ENCODE measurements at places on chromosomes 1 and 21.

DNA sequence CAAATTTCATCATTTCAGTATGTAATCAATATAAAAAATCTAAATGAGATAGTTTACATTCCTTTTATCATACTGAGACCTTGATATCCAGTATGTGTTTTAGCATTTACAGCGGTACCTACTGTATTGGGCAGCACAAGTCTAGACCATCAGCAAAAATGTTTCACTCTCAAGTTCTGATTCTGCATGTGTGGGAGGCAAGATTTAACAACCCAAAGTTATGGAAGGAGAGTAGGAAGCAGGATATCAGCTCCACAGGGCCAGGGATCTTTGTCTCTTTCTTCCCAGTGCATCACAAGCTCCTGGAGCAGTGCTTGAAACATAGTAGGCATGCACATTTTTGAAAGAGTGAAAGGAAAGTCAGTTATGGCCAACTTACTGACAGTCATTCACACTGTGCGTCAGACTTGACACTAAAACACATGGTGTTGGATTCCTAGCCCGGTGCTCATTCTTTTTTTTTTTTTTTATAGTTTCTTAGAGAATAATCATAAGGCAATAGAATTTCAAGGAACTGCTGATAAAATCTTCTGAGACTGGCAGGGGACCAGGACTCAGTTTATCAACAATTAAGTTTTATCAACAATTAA lies 6.1 kb downstream of the TENT5C start:
- no peak for DNase-seq

GRCh38 chr1:119083479-119083878 lies 57.0 kb downstream of the WARS2 start:
- DNase-seq: no peak

DNA sequence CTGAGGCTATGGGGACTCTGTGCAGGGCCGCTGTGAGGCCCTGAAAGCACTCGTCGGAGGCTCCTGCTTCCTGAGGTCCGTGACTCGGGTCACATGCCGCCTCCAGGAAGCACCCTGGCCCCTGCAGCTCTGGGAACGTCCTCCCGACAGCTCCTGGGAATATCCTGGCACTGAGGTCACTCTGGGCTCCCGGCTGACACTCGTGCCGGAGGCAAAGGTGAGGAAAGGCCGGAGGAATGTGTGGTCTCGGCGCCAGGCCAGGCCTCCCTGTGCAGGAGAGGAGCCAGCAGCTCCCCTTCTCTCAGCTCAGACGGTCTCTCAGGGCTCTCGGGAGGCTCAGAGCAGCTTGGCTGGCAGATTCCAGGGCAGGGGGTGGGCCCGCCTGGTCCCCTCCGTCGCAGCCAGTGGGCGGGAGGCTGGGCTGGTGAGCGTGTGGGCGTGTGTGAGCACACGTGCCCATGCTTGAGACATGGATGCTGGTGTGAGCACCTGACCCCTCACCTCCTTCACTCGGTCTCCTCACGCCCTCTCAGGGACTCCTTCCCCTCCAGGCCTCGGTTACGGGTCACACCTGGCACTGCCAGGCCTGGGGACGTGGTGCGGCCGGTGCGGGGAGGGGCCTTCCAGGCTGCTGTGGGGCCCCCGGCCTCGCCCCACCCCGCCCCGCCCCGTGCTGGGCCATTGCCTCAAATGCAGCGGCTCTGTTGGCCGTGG lies 5.5 kb upstream of the RNF223 start:
- peak; percentile 23 for DNase-seq

GRCh38 chr1:199124351-199124750 lies 485.5 kb downstream of the PTPRC start:
- no peak for DNase-seq

DNA sequence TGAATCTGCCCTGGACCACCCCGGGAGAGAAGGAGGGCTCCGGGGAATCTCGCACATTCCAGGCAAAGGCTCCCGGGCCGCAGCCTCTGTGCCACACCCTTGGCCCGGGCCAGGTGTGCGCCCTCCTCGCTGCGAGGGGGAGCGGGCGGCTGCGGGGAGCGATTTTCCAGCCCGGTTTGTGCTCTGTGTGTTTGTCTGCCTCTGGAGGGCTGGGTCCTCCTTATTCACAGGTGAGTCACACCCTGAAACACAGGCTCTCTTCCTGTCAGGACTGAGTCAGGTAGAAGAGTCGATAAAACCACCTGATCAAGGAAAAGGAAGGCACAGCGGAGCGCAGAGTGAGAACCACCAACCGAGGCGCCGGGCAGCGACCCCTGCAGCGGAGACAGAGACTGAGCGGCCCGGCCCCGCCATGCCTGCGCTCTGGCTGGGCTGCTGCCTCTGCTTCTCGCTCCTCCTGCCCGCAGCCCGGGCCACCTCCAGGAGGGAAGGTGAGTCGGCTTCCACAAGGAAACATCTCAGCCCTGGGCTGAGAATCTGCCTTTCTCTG lies at the start of gene LAMC2:
LAMC2 (plus strand) TSS at position 324 of the 550 bp plus-strand sequence; CDS start at position 413, 89 bp downstream.
- peak; percentile 80 for DNase-seq

DNA sequence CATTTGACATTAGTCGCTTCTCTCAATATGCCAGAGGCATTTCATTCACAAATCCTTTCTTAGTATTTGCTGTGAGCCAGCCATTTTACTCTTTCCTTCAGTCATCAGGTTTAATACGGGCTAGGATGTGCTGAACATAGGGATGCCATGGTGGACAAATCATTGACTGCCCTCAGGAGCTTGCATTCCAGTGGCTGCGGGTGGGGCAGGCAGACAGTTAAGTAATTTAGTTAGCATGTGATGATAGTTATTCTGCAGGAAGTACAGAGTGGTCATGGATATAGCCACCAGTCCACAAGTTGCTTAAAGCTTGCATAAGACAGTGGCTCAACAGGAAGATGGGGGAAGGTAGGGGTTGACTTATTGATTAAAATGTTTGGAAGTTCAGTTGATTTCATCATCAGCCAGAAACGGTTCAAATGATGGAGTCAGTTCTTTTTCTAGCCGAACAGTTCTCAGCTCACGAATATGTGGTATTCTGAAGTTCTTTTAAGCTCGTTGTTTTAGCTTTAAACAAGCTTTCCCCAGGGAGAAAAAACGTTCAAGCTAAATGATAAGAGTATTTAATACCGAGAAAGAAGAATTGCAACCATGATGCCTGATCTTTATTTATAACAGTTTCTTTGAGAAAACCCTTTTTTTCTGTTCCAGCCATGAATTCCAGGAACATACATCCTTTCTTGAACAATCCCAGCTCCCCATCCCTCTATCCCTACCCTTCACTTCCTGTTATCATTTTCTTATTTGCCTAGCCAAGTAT lies 1.4 kb downstream of the SLC22A15 start:
- DNase-seq: no peak

DNA sequence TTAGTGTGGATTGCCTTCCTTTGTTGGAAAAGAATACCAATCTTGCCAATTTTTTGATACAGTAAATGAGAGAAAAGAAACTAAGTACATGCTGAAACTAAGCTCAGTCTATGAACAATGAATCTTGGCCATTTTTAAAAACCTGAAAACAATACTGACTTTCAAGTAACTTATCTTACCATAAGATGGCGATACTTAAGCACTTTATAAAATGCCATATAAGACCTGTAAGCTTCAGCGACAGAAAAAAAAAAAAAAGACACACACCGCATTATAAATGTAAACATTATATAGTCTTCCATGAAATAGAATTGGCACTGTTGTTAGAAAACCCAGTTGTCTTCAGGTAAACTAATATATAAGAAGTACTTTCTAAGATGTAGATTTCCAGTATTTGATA lies 3.0 kb downstream of the OLFM3 start:
- no peak for DNase-seq

DNA sequence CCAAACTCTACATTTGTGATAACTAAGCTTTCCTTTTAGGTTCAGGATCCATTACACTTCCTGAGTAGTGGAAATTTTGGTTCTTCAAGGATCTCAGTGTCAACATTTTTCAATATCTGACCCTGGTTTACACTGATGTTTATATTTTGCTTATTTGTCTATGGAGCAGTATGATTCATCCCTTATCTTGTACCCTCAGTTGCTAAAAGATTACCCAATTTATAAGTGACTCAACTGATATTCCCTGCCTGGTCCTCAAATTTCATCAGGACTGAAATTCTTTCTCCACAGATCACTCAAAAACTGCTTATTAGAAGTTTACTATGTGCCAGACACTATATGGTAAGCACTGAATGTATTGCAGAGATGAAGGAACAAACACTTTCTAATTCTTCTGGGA lies 139.1 kb upstream of the CHRM3 start:
- no peak for DNase-seq

GRCh38 chr1:236541710-236542109 lies 17.9 kb downstream of the LGALS8 start:
- DNase-seq: no peak

GRCh38 chr1:85894651-85895050 lies 186.4 kb upstream of the ZNHIT6 start:
- DNase-seq: no peak

GRCh38 chr1:20700636-20701215 lies 17.1 kb downstream of the KIF17 start:
- no peak for DNase-seq

DNA sequence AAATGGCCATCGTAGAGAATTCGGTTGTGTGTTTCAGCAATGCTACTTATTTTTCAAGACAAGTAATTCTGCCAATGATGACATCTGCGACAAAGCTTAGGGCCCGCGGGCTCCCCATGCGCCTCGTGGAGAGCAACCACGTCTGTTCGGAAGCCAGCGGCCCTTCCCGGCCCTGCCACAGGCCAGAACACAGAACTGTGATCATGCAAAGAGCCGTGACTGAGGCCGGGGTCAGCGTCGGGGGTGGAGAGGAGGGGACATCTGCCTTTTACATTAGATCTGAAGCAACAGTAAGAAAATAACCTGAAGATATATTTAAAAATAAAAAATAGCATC lies 103.7 kb downstream of the PGBD5 start:
- no peak for DNase-seq

GRCh38 chr1:245802941-245803665 lies 648.3 kb downstream of the KIF26B start:
- DNase-seq: no peak

- no peak for DNase-seq
These were observed 1.8 kb upstream of the GJA4 start for GRCh38 chr1:34790985-34791384.

DNA sequence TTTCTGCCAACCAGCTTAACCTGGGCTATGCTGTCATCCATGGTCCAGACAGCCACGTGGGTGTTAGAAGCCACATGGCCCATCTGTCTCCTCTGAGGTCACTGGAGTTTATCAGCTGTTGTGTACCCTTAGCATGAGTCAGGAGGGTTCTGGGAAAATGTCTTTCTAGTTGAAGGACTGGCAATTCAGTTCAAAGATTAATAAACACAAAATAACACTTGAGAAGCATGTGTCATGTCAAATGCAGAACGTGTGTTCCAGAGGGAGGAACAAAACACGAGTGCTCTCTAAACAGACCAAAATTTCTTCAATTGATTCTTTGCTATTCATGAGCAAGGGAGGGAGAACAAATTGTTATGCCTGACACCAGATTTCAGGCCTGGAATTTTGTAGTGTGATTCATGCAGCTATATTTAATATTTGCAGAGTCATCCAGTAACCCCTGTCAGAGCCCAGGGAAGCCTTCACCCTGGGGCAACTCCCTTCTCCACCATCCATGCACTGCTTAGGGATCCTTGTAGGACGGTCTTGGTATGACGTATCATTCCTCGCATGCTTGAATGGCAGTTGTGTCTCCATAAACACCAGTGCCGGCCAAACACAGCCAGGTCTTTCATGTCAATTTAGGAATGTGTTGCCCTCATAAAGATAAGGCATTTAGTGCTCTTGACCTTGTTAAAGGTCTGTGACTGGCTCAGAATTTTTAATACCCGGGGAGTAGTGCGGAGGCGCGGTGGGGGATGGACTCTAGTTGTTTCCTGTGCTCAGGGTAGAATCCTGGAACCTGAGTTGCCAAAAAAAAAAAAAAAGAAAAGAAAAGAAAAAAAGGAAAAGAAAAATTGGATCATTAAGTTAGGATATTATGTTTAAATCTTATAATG lies 27.7 kb upstream of the DYRK1A start:
- DNase-seq: no peak

GRCh38 chr1:157170677-157171515 lies 32.7 kb upstream of the ETV3 start:
- peak; percentile 31 for DNase-seq

DNA sequence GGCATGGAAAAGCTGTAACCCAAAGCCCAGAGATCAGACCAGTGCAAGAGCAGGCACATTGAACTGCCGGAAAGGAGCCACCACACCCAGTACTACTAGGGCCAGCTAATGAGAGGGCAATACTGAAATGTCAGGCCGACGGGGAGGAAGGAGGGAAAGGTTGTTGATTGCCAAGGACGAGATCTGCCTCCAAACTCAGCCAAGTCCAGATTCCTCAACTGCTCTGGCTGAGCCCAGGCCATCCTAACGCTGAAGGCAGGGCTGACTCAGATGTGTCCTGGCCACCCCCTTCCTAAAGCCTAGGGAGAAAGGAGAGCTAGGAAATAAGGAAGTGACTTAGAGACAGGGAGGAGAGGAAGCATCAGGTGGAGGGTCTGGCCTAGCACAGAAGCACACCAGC lies 42.1 kb upstream of the IPO9 start:
- DNase-seq: no peak

GRCh38 chr1:202801175-202801574 lies 7.0 kb downstream of the KDM5B start:
- DNase-seq: no peak

GRCh38 chr1:39117899-39118450 lies 86.5 kb upstream of the MACF1 start:
- DNase-seq: no peak

GRCh38 chr1:39408641-39409054 lies 82.8 kb upstream of the BMP8A start:
- peak; percentile 99 for DNase-seq
